ENCODE measurements at places on chromosomes 2 and 18.

DNA sequence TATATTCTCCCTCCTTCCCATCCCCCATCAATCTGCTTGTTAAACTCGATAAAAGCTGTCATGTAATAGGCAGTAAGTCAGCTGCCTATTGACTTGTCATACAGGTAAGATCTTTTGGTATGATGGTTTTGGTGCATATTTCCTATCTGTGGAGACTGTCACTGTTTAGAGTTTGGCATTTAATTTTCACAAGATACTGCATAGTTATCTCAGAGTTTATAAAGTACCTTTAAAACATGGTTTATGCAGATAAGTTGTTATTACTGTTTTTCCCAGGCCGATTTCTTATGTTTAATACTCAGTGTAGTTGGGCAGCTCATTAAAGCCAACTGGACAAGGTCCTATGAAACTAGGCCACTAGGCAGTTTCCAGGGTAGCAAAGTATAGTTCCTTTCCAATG lies 222.1 kb downstream of the GALNT13 start:
- no peak for DNase-seq

DNA sequence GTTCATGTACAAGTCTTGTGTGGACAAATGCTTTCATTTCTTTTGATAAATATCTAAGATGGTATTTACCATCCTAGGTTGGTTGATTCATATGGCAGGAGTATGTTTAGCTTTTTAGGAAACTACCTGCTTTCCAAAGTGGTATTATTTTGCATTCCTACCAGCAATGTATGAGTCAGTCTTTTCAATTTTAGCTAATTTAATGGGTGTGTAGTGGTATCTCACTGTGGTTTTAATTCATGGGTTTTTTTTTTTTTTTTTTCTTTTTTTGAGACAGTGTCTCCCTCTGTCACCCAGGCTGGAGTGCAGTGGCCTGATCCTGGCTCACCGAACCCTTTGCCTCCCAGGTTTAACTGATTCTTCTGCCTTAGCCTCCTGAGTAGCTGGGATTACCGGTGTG lies 4.2 kb downstream of the ZNF512 start:
- DNase-seq: no peak

DNA sequence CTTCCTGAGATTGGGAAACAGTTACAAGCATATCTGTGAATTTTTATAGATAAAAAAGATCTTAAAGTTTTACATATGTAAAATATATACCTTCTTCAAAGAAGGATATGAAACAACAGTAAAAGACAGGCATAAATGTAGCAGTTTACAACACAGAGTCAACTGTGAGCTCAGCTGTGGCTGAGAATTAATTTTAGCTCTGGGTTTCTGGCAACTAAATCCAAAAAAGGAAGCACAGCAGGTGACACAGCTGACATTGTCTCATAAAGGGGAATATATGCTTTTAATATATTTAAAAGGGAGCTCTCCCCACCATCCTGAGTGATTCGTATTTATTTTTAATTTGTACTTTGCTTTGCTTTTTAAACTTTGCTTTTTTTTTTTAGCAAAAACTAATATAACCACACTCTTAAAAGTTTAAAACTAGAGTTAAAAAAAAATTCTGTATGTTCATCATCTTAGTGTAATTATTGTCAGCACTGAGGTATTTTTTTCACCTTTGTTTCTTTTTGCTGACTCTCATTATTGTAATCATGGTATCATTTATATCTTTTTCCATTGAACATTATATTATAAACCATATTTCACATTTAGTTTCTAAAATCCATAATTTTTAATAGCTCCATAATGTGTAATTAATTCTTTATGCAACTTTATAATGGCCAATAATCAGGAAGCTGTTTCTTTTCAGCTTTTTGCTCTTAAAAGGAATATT lies 6.7 kb downstream of the TUBB6 start:
- DNase-seq: no peak

- no peak for DNase-seq
Measured at GRCh38 chr18:76456823-76457222, 38.2 kb downstream of the ZNF516 start.

DNA sequence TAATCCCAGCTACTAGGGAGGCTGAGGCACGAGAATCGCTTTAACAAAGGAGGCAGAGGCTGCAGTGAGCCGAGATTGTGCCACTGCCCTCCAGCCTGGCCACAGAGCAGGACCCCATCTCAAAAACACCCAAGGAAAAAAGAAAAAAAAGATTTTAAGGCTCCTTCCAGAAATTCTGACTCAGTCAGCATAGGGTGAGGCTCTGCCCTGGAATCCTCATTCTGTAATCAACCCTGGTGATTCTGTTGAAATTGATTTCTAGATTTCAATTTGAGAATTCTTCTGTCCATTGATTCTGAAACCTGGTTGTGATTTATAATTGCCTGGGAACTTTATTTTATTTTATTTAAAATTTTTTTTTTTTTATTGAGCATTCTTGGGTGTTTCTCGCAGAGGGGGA lies 27.1 kb upstream of the VPS4B start:
- DNase-seq: no peak

DNA sequence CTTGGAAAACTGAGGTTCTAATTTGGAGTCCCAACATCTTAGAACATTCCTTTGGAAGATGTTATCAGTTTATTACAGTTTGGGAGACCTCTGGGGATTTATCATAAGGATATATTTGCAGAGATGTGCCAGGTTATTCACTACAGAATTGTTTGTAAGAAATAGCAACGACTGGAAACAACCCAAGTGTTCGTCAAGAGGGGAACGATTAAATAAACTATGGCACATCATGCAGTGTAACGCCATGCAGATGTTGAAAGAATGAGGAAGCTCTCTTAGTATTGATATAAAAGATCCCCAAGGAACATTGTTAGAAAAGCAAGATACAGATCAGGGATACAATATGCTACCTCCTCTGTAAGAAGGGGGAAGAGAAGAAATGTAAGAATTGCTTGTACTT lies 210.6 kb downstream of the TMEM247 start:
- DNase-seq: no peak

DNA sequence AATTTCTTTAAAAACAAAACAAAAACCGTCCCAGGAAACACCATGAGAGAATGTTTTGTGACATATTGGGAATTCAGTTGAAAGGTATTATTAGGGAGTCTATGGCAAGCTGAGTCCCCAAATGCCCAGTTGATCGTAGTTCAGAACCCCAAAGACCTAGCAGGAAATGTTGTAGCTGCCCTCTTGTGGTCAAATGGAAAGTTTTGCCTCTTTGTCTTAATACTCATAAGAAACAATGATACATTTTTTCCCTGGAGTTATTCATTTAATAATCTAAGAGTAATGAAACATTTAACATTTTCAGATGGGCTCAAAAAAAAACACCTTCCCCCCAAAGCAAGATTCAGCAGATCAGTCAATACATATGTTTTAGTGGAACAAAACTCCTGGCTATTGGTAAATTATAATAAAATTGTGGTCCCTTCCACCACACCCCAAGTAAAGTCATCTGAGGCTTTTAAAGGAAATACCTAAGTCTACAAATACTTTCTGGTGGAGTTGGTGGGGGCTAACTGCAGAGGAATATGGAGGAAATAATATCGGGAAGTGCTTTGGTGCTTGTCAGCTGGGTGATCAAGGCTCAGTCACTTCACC lies 37.8 kb upstream of the EFEMP1 start:
- peak; percentile 76 for DNase-seq

DNA sequence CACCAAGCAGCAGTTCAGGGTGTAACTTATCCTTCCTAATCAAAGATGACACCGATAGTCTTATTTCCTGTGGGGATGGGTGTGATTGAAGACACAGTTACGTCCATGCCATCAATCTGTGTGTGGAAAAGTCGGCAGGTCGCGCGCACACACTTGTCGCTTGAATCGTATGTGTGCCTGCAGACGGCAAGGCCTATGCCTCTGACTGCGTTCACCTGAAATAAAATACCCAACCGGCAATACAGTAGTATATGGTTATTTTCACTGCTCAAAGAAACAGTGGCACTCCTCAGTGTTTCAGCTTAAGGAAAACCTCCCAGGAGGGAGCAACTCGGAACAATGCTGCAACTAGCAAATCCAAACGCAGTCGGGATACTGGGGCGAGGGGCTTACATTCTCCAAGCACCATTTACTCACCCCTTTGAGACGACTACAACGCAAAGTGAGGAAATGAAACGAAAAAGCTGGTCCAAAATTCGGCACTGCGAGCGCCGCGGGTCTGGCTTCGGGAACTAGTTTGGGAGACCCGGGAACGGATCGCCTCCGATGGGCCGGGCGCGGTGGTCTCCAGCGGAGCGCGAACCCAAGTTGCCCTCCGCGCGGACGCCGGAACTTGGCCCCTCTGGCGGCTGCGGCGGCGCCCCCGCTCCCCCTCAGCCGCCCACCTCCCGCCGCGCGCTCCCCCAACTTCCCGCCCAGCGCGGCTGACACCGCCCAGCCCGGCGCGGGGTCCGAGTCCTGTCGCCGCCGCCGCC lies 675 bp downstream of the PRKD3 start:
- peak; percentile 40 for DNase-seq

GRCh38 chr2:183124957-183125255 lies 663 bp downstream of the NUP35 start:
- DNase-seq: no peak

- DNase-seq: no peak
Measured at GRCh38 chr2:239323447-239323846, 77.4 kb downstream of the HDAC4 start.

- no peak for DNase-seq
Measured at GRCh38 chr2:101255501-101255900, 2.8 kb downstream of the CNOT11 start.

DNA sequence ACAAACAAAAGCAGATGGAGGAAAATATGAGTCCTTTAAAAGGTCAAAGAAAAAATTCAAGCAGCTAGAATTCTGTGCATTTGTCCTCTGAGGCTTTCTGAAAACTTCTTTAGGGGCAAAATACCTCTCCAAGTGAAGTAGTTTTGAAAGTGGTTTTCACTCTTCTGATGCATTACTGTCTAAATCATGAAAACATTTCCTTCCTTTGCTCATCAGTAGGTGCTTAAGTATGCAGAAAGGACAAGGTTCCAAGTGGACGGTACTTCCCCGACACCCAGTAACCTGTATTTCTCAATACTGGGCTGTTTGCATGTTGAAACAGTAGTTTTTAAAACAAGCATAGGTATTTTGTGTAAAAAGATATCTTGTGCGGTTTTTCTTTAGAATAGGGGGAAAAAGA lies 189.1 kb upstream of the ERBB4 start:
- no peak for DNase-seq

DNA sequence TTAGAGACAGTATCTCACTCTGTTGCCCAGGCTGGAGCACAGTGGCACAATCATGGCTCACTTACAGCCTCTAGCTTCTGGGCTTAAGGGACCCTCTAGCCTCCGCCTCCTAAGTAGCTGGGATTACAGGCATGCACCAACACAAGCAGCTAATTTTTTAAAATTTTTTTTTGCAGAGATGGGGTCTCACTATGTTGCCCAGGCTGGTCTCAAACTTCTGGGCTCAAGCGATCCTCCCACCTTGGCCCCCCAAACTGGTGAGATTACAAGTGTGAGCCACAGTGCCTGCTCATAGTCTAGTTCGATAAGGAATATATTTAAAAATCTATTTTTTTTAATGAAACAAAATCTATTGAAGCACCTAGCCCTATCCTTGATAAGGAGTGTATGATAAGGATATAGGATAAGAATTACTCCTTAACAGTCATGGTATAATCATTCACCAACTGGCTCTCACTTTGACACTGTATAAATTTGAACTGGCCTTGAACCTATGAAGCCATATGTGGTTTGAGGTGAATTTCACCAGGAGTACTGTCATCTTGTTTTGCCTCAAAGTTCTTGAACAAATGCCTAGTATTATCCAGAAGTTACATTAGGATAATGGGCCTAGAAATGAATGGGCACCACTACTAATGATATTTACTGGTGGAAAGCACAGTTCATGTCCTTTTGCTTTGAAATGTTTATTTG lies 71.1 kb downstream of the EXOC6B start:
- DNase-seq: no peak

DNA sequence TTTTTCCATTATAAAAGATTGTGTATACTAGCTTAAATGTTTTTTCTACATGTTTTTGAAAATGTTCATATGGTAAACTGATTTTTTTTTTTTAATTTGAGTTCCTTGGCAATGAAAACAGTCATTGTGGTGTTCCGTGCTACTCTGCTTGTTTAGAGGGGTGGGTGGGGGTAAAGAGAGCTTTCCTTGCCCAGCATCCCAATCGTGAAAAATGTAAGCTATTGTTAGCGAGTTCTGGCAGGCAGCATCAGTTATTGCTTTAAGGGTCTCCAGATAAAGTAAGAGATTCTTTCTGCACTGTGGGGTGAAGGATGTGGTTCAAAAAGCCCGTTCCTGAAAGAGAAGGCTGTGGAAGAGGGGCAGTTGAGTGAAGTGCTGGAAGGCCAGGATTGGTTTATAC lies 118.4 kb downstream of the TANC1 start:
- DNase-seq: no peak

- DNase-seq: no peak
Measured at GRCh38 chr2:132977812-132978529, 308.0 kb upstream of the LYPD1 start.

GRCh38 chr2:61485281-61485680 lies 14.4 kb upstream of the USP34 start:
- no peak for DNase-seq

DNA sequence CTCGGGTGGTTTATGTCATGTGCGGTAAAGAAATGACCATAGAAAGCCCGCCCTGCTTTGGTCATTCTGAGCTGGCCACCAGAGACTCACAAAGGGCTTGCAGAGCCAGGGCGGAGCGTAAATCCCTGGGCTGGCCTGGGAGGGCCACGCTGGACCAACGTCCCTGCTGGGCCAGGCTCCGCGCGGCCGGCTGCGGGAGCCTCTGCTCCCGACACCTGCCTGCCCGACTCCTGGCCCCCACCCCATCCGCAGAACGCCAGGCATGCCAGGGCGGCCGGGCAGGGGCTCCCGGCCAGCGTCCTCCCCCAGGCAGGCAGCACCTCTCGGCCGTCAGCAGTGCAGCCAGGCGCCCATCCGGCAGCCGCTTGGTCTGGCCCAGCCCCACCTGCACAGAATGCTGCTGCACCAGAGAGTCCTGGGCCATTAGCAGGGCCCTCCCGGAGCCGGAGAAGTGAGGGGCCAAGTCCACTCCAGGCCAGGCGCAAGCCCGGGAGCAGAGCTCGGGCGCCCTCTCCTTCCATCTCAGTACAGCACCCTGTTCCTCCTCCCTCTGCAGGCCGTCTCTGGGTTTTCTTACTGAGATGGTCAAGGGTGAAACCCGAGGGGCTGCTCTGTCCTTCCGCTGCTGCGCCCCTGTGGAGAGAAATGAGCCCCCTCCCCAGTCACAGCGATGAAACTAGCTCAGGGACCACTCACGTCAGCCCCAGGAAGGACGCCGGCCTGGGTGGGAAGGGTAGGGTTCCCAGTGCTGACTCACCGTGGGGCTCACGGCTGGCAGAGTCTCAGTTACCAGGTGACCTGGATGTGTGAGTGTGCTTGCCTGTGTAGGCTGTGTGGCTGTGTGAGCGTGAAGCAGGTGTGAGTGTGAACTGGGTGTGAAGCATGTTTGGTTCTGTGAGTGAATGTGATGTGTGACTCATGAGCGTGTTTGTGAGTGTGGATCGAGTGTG lies 83.3 kb downstream of the PTGR3 start:
- DNase-seq: no peak

Measured in pons (tissue), 1 donor.